ENCODE measurements at places on chromosomes 12 and 14. TPM values are rescaled to one million over a fixed set of nuclear protein-coding genes. Genes with fewer than 3 reads are reported as not detected.

BEGAIN gene
- polyA plus RNA-seq = 3.0 TPM

SH2B3 gene
- 10.8 TPM for polyA plus RNA-seq

DEGS2 gene
- 21.6 TPM for polyA plus RNA-seq

KCNJ8 gene
- polyA plus RNA-seq = 7.6 TPM

STON2 gene
- 14.6 TPM for polyA plus RNA-seq

PRH2 gene
- polyA plus RNA-seq = 0.55 TPM

SYCP3 gene
- 1.7 TPM for polyA plus RNA-seq

DTX1 gene
- 9.1 TPM for polyA plus RNA-seq

GRCh38 chr14:85165094-85165493 is 364.9 kb upstream of the FLRT2 start:
- peak; percentile 31 for DNase-seq

DNA sequence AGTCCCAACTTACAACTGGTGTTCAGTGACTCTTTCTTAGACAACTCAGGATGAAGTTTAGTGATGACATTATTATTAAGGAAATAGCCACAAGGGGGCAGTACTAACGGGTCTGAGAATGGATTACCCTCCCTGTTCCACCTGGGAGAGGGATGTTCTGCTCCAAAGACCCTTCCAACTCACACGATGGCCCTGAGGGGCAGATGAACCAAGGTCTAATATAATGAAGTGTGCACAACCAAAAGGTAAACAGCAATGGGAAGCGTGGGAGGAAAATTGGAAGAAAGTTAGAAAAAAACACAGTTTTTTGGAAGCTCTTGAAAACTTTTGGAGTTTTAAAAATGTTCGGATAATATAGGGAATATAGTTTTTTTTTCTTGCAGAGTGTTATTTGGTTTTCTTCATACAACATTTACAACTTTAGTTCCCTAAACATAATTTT is 24.0 kb downstream of the FGF6 start:
- peak; percentile 24 for DNase-seq

DNA sequence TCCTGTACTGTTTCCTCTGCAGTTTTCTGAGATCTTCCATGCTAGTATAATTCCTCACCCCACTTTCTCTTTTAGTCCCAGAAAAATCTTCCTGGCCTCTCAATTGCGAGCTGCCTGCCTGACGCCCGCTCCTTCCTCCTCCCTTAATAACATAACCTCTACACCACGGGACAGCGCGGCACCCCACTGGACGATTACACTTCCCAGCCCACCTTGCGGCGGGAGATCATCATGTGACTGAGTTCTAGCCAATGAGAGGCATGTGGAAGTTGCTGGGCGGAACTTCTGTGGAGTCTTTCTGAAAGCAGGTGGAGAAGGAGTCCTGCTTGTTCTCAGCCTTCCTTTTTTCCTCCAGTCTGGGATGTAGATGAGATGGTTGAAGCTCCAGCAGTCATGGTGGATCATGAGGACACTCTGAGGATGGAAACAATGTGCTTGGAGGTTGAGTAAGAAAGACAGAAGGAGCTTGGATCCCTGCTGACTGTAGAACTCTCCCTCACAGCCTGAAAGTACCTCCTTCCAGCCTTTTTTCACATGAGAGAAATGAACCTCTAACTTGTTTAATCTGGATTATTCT is 133.6 kb upstream of the VRK1 start:
- no peak for DNase-seq

GRCh38 chr14:35829449-35829848 is 3.3 kb downstream of the BRMS1L start:
- DNase-seq = no peak

DNA sequence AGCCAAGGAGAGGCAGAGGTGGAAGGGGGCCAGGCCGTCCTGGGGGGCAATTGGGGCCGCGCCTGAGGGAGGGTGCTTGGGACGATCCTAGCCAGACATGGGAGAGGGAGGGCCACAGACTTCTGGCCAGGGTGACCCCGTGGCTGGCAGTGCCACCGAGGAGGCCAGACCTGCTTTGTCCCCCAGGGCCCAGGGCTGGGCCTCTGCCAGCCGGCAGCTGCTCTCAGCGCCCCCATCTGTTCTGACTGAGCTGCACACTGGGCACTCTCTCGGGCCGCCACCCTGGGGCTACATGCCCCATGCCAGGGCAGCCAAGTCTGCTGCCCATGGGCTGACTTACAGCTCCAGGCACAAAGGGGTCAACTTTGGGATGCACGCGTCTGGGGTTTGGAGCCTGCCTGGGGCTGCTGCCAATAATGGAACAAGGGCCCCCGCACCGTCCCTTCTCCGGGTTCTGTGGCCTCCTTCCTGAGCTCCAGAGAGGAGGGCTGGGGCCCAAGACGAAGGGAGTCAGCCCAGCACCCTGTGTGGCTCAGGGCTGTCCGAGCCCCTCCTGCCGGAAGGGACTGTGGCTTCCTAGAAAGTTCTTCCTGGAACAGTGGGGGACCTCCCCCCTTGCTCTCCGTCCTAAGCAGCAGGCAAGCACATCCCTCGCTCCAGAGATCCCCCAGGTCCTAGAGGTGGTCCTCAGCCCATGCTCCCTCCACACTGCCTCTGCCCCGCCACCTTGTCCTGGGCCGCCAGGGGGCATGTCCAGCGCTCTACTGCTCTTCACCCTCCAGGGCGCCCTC is 1.1 kb downstream of the ADSS1 start:
- peak; percentile 44 for DNase-seq

GRCh38 chr14:96631030-96631429 is 128.8 kb downstream of the PAPOLA start:
- DNase-seq = no peak

DNA sequence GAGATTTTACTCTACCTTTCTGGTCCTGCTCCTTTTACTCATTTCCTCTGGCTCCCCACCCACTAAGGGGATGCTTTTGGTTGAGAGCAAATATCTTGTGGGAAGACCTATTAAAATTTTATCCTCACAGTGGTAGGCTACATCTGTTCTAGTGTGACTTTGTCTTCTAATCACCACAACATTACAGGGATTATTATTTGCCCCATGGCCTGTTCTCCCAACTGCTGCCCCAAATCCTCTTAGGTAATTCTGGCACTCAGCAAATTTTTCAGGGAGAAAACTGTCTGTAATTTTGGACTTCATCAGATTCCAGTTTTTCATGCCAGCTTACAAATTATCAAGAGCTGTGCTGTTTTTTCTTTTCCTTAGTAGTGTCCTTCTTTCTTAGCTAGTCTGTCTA is 172.3 kb downstream of the GPHN start:
- DNase-seq = no peak

GRCh38 chr12:47080725-47081502 is 1.2 kb upstream of the AMIGO2 start:
- peak; percentile 41 for DNase-seq

DNA sequence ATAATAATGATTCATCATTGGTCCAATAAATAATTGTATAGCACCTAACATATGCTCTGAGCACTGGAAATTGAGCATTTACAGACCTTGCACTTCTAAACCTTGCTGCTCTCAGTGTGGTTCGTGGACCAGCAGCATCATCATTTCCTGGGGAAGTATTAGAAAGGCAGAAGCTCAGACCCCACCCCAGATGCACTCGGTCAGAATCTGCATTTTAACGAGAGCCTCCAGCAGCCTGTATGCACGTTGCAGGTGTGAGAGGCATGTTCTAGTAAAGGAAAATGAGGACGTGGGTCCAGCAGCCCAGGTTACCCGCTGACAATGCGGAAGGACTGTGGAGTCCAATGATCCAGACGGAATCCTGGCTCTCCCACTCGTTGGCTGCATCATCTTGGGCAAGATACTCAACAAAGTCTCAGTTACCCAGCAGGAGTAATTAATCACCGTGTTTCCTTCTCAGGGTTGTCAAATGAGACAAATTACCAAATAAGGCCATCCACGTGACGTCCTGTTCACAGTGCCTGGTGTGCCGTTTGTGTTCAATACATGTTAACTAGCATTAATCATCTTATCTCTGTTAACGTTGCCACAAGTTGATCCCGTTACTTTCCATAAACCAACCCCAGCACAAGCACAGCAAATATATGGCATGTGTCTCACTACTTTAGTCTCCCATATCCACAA is 49.2 kb upstream of the CCND2 start:
- DNase-seq = no peak

DNA sequence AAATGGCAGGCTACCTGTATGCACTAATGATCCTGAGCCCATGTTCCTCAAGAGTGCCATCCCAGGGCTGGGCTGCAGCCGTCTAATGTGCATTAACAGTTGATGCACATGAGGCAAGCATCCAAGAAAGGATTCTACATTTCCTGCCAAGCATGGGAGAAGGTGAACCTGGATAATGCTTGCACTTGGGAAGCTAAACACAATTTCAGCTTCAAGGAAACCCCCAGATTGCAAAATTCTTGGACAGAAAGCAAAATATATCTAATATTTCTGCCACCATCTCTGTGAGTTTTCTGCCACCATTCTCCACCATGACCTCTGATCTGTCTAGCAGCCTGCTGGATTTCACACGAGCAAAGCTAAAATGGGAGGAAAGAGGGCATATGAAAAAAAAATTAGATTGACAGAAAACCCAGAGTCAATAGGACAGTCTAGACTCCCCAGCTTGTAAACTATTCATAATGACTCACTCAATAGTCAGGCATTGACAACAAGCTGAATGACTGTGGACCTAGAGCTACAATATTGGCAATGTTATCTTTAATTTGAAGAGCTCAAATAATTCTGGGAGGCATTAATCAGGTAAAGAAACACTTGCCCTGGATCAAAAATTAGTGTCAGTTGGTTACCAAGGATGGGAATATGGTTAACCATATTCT is 91.9 kb upstream of the BCL2L14 start:
- DNase-seq = no peak

Measured in large intestine (tissue), 12 donors.